Activated T-helper 1 cell treated with anti-CD3 and anti-CD28 coated beads, Interleukin-12 subunit alpha, Interleukin-12 subunit beta, Interleukin-2, Interleukin-4 antibody, amounts not matched to agents 30 ng/mL and 10 ng/mL and 1 ng/mL, durations not matched to agents 14 hours and 24 hours and 36 hours (primary cell): ENCODE measurements at places on chromosomes 13 and 19. TPM values are rescaled to one million over a fixed set of nuclear protein-coding genes. Genes with fewer than 3 reads are reported as not detected.

- no peak for DNase-seq
- H3K27me3 ChIP-seq = peaks cover 16% of the 10 kb centered on the region
- peaks cover 3% of the 10 kb centered on the region for H3K36me3 ChIP-seq
- peak overlapping the region; percentile 3 for H3K27ac ChIP-seq
- H3K4me1 ChIP-seq = peaks cover 16% of the 10 kb centered on the region
Measured at GRCh38 chr13:75633285-75633684, 2.8 kb upstream of the LMO7 start.

DNA sequence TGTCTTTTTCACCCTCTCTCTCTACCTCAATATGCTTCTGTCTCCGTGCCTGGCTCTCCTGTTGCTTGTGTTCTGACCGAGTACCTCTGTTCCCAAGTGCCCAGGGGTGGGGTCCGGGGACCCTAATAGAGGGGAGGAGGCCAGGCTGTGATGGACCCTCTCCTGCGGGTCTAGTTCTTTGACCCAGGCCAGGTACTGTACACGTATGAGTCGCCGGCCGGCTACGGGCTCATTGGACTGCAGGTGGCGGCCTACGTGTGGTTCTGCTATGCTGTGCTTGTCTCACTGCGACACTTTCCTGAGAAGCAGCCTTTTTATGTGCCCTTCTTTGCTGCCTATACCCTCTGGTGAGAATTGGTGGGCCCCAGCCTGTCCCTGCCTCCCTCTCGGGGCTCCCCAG is 4.4 kb downstream of the TMEM145 start:
- H3K4me1 ChIP-seq = peaks cover 7% of the 10 kb centered on the region
- no peak overlapping the region for H3K4me3 ChIP-seq
- H3K27me3 ChIP-seq = peaks cover 47% of the 10 kb centered on the region
- H3K36me3 ChIP-seq = no peaks in the 10 kb centered on the region
- H3K27ac ChIP-seq = no peak overlapping the region

DNA sequence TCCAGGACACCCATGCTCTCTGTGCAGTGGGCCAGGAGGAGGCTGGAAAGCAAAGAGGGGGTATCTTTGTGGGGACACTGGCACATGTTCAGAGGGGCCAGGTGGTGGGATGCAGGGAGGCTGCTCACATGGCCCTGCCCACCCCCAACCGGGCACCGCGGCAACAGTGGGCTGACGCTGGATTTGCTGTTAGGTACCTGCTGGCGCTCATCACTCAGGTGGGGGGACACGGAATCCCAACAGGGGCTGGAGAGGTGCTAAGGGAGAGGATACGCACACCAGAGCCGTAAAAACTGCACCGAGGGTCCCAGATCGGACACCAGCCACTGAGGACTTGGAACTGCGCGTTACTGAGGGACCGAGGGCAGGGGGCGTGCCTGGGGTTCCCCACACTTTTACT is 19.2 kb downstream of the AKAP8L start:
- H3K4me3 ChIP-seq = no peak overlapping the region
- no peak for DNase-seq
- peaks cover 4% of the 10 kb centered on the region for H3K4me1 ChIP-seq
- no peak overlapping the region for H3K27ac ChIP-seq
- no peaks in the 10 kb centered on the region for H3K27me3 ChIP-seq
- peaks cover 29% of the 10 kb centered on the region for H3K36me3 ChIP-seq

DNA sequence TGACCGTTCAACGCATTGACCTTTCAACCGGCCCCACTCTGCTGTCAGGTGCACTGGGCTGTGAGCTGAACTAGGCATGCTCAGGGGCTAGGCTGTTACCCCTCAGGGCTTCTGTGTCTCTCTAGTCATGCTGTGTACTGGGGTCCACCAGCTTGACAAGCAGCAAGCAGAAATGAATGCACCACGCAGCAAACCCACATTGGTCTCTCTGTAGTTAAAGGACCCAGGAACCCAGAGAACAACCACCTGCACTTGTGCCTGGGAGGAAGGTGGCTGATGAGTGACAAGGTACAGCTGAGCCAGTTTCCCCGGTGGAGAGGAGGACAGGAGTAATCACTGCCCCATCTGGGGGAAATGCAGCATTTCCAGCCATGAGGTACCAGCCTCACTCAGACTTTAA is 159.9 kb downstream of the USP12 start:
- no peak for DNase-seq
- H3K4me3 ChIP-seq = no peak overlapping the region
- H3K27ac ChIP-seq = no peak overlapping the region

DNA sequence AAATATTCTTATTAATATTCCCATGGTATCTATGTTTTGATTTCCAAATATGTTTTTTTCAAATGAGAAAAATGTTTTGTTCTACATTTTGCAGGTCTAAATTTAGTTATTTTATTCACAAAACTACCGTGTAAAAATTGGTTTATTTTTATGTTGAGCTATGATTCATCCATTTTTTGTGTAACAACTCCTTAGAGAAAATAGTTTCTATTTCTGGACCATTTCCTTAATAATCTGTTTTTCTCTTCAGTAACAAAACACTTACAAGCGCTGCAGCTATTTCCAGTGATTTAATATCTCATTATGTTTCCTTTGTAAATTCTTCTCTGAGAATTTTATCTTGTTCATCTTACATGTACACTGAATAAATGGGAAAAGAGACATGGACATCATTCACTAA is 550.7 kb upstream of the SLITRK5 start:
- no peaks in the 10 kb centered on the region for H3K4me1 ChIP-seq
- H3K4me3 ChIP-seq = no peak overlapping the region
- no peaks in the 10 kb centered on the region for H3K36me3 ChIP-seq
- no peaks in the 10 kb centered on the region for H3K27me3 ChIP-seq
- H3K27ac ChIP-seq = no peak overlapping the region

- peak overlapping the region; percentile 95 for H3K27ac ChIP-seq
- peak; percentile 69 for DNase-seq
- H3K4me3 ChIP-seq = peak overlapping the region; percentile 76
- peaks cover 15% of the 10 kb centered on the region for H3K27me3 ChIP-seq
- peaks cover 5% of the 10 kb centered on the region for H3K36me3 ChIP-seq
Measured at GRCh38 chr19:16338470-16339360, 14.1 kb downstream of the KLF2 start.

DNA sequence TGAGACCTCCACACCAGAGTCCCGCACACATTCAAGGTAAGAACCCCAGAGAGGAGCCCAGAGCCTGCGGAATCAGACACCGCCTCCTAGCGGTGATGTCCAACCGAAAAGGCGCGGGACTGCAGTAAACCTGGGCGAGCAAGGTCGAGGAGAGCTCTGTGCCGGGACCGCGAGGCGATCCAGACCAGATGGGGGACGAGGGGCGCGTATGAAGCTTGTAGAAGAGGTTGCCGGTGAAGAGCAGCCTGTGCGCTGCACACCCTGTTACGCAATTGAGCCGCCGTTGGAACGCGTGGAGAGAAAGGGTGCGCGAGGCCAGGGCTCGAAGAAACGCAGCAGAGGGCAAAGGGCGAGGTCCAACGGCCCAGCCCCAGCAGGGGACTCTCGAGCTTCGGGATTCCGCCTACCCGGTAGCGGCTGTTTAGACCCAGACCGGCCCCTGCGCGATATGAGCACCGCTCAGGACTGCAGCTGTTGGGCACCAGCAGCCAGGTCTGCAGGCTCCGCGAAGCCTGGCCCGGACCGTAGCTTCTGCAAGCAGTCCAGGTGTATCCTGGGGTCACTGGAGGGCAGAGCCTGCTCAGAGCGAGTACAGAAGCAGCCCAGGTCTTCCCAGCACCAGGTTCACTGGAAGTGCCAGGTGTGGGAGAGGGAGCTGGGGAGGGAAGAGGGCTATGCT is 65.9 kb upstream of the ZNF599 start:
- peaks cover 6% of the 10 kb centered on the region for H3K4me1 ChIP-seq
- no peak overlapping the region for H3K27ac ChIP-seq
- H3K4me3 ChIP-seq = no peak overlapping the region
- no peak for DNase-seq
- peaks cover 4% of the 10 kb centered on the region for H3K27me3 ChIP-seq

- H3K27me3 ChIP-seq = no peaks in the 10 kb centered on the region
- peaks cover 3% of the 10 kb centered on the region for H3K36me3 ChIP-seq
- H3K27ac ChIP-seq = no peak overlapping the region
Measured at GRCh38 chr13:41568143-41568971, 111.0 kb downstream of the RGCC start.

Gene MEDAG
- not detected in 2 replicates for total RNA-seq

Gene GJB6
- total RNA-seq = 0.76 and 0.99 TPM in 2 replicates

Gene GNG8
- total RNA-seq = 17.8 and 18.6 TPM in 2 replicates

Gene ADM5
- total RNA-seq = 6.0 and 6.9 TPM in 2 replicates

Gene MADCAM1
- total RNA-seq = 0.18 and 0.27 TPM in 2 replicates

Gene NLRP11
- total RNA-seq = not detected in 2 replicates
